ENCODE measurements at places on chromosomes 12 and 14. TPM values are rescaled to one million over a fixed set of nuclear protein-coding genes. Genes with fewer than 3 reads are reported as not detected.
A peak's percentile ranks its signal among the peaks of the same experiment; 100 is the strongest.

YLPM1 gene
- total RNA-seq: 87.2 TPM

NYNRIN gene
- 0.08 TPM for total RNA-seq

GPD1 gene
- total RNA-seq: 0.41 TPM

INHBC gene
- total RNA-seq: 0.20 TPM

DNA sequence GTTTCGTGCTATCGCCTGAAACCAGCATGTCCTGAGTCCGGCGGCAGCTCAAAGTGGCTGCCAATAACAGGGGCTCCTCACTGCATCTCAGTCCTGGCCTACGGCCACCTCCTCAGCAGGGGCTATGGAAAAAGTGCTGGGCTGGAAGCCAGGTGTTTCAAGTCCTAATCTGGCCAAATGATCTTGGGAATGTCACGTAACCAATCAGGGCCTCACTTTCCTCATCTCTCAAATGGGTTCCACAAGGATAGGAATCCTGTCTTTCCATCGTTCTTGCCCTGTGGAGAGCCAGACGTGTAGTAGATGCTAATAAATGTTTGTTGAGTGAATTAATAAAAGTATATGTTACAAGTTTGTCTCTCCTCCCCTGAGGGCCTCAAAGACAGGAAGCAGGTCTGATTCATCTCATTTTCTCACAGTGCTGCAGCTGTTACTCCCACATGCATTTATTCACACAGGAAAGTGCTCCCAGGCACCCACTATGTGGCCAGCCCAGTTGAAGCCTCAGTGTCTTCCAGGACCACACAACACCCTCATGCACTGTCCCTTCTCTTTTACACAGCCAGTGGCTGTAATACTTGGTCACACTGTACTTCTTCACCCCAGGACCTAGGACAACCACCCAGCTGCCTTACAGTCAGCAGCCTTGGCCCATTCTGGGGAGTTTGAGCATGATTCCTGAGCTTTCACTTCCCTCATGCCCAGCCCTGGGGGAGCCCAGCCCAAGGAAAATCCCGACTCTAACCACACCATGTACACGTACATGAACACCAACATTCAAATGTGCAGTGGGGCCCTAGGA lies 5.0 kb downstream of the CMKLR1 start:
- peak; percentile 65 for DNase-seq

DNA sequence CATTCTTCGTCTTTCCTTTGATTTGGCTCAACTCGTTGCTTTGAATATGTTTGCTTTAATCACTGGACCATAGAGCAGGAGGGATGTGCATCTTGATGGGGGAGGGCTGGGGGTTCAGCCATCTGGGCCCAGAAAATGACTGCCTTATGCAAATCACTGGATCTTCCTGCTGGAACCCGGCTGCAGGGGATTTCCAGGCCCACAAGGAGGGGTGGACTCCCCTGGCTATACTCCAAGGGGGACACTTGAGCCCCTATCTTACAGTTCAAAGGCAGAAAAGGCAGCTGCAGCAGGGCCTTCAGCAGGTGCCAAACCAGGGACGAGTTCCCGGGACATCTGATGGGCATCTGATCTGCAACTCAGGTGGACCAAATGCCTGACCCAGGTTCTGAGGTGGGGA lies 122.5 kb downstream of the DICER1 start:
- no peak for DNase-seq

GRCh38 chr12:8154526-8154925 lies 2.3 kb upstream of the ZNF705A start:
- peak; percentile 7 for DNase-seq

DNA sequence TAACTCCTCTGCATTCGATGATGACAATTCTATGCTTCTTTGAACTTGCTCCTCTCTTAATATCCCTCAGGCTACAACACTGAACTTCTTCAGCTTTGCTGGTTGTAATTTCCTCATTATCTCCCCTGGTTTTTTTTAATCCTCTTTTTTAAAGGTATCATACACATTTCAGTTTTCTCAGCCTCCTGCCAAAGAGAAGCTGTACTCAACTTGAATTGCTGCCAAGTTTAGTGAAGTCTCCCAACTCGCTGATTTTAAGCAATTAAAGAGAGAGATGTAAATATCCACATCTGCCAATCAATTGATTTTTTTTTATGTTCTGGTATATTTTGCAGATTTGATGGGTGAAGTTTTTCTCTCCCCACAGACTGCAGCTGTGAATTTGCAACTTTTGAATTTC lies 817.8 kb downstream of the GALC start:
- DNase-seq: no peak

DNA sequence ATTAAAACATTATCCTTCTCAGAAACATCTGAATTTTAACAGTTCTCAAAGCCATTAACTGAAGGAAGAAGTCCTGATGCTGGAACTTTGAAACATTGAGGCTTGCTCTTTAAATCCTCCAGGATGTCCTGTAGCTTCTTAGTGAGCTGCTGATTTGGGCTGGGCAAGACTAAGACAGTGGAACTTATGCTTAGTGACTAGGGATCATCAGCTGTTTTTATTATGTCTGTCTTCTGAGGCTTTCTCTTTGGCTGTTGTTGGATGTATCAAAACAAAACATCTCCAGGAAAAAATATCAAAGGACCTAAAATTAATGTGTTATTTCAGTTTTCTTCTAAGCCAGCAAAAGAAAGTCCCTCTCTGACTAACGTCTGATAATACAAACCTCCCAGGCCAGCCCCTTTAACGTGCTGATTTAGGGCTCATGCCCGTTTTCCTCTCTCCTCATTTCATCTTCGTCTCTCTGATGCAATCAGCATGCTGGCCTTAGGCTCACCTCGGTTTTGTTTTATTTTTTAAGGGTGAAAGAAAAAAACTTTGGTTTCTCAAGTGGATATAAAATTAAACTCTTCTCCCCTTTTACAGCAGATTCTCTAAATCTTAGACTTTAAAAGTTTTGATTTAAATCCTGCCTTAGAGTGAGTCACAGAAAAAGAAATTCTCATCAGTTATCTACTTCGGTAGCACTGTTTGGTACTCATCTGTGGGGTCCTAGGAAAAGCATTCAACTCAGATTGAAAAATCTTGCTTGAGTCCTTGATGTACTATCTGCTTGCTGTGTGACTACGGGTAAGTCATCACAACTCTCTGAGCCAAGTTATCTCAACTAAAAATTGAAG lies 106.2 kb upstream of the CCDC91 start:
- DNase-seq: no peak

DNA sequence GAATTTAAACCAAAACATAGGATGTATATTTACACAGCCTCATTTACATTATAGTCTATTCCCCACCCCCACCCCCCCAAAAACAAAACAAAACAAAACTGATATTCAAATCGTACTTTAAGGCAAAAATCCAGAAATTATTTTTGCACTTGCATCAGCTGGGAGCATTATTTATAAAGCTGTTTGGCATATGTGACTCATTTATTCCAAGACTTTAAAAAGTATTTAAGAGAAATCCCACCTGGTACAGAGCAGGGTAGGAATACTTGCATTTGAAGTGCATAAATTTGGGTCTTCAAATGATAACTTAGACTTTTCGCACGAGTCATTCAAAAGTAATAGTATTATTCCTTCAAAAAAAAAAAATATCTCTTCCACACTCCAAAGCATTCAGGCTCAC lies 1.1 kb downstream of the KLHL28 start:
- DNase-seq: no peak

- no peak for DNase-seq
Observed at GRCh38 chr12:8734873-8735381, 37.1 kb downstream of the RIMKLB start.

DNA sequence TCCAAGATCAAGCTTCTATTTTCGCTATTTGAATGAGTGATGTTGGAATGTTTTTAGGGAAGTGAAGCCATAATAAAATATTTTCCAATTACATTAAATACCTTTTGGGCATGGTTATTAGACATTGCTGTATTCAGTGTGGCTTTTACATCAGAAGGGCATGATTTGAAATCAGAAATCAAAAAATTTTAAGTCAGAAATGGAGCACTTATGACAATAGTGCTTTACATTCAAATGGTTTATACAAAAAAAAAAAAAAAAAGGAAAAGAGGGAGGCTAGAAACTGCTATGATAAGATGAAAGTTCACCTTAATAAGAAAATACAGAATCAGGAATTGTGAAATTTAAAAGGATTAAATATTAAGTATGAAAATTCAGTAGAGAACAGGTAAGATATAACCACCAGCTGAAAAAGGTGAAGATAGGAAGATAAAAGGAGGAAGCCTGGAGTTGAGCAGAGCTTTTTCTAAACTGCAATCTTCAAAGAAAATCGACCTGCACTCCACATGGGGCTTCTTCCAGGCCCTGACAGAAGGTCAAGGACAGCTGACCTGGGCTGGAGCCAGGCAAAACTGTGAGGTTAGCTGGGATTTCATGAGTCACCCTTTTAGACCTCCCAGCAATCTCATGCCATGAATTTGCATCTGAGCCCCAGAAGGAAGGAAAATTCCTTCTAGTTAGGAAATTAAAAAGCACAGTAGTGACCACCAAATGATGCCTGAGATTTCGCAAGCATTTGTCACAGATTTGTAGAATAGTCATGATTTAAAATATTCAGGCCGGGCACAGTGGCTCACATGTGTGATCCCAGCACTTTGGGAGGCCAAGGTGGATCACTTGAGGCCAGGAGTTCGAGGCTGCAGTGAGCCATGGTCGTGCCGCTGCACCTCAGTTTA lies 23.4 kb upstream of the BMP4 start:
- no peak for DNase-seq

- DNase-seq: no peak
Observed at GRCh38 chr12:11684393-11684792, 34.9 kb downstream of the ETV6 start.

DNA sequence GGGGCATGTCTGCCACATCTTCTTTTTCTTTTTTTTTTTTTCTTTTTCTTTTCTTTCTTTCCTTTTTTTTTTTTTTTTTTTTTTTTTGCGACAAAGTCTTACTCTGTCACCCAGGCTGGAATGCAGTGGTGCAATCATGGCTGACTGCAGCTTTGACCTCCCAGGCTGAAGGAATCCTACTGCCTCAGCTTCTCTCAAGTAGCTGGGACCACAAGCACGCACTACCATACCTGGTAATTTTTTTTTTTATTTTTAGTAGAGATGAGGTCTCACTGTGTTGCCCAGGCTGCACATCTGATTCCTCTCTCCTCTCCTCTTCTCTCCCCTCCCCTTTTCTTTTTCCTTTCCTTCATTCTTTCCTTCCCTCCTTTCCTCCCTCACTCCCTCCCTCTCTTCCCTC lies 18.5 kb downstream of the SLC15A5 start:
- no peak for DNase-seq

DNA sequence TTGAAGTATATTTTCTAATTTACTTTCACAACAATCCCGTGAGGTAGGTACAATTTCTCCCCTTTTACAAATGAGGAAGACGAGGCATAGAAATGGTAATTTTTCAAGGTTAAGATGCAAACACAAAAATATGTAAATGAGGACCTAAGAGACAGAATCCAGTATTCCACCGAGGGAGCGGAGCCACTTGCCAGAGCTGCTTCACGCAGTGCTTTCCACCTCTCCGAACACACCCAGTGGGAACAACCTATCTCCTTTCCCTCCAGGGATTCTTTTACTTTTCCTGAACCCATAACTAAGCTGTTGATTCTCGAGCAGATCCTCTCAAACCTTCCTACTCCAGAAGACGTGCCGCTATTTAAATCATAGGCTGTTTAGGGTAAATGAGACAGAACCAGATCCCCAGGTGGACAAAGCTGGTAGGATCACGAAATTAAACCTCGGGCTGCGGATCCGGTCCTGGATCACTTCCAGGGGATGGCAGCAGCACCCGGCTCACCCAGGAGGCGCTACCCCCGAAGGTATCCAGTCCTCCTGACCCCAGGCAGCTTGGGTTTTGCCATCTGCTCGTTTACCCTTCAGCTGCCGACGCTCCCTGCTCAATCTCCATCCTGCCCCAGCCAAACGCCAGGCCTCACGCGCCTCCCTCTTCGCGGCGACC lies 1.5 kb downstream of the DDHD1 start:
- DNase-seq: peak; percentile 43

DNA sequence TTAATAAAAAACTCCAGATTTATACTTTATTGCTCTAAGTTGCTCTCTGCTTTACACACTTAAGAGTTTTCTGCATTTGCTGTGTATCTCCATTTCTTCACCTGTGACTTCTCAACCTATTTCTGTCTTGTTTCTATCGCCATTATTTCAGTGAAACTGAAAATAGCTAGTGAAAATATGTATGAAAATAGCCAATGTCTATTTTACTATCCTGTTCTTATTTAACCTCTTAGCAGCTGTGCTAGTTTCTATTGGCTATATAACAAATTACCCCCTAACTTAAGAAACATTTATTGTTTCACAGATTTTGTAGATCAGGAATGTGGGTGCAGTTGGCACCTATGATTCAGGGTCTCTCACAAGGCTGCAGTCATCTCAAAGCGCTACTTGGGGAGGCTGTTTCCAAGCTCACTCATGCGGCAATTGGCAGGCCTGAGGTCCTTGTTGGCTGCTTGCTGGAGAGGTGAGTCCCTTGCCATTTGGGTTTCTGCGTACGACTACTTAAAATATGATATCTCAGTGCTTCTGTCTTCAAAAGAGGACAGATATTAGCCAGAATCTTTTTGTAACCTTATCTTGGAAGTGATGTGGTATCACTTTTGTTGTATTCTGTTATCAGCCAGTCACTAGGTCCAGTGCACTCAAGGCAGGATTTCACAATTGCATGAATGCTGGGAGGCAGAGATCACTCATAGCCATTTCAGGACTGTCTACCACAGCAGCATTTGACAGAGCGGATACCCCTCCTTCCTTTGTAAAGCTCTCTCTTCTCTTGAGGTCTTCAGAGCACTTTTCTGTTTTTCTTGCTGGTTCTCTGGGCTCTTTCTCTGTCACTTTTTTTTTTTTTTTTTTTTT lies 7.2 kb downstream of the ERC1 start:
- DNase-seq: no peak

- no peak for DNase-seq
Observed at GRCh38 chr14:52068615-52069306, at the start of gene NID2. Gene NID2, minus strand, starts transcription at chr14:52069059. Its CDS starts 65 bp downstream, at chr14:52068994.

- no peak for DNase-seq
Observed at GRCh38 chr14:93047661-93048060, 68.1 kb downstream of the ITPK1 start.

DNA sequence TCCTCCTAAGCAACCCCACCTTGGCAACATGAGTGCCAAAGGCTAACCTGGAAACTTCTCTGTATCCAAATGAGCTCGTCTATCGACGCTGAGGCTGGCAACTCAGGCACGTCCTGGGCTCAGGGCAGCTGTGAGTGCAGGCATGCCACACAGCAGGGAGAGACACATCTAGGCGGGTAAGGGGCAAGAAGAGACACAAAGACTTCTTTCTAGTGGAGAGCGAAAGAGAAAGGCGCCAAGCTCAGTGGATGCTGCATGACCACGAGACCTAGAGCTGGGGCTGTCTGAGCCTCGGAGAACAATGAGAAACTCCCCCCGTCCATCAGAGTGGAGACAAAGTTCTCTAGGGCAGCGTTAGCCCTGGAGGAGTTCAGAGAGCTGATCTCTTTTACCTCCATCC lies 170.4 kb downstream of the CALM1 start:
- no peak for DNase-seq

Measured in CD4-positive, alpha-beta T cell (primary cell).